ENCODE measurements at places on chromosomes 13 and 19.

GRCh38 chr13:27599845-27600553, 20.3 kb downstream of the LNX2 start:
- no peak for DNase-seq

- DNase-seq = no peak
Measured at GRCh38 chr13:31421756-31422155, 222.0 kb downstream of the B3GLCT start.

DNA sequence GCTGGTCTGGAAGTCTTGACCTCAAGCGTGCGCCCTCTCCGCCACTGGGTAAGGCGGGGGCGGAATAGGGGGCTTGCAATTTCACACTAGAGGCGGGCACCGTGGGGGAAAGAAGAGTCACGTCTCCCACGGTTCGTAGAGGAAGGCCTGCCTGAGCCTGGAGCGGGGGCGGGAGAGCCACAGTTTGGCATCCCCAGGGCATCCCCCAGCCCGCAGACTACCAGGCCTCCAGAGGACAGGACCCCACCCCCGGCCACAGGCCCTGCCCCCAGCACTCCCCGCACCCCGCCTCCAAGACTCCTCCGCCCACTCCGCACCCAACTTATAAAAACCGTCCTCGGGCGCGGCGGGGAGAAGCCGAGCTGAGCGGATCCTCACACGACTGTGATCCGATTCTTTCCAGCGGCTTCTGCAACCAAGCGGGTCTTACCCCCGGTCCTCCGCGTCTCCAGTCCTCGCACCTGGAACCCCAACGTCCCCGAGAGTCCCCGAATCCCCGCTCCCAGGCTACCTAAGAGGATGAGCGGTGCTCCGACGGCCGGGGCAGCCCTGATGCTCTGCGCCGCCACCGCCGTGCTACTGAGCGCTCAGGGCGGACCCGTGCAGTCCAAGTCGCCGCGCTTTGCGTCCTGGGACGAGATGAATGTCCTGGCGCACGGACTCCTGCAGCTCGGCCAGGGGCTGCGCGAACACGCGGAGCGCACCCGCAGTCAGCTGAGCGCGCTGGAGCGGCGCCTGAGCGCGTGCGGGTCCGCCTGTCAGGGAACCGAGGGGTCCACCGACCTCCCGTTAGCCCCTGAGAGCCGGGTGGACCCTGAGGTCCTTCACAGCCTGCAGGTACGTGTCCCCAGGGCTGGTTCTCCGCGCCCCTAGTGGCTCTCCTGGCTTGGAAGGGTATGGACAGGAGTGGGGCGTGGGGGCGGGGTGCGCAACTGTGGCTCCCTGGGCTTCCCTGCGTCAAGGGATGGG, at the start of gene ANGPTL4:
Gene ANGPTL4 (plus strand): TSS at position 353 of the 969 bp plus-strand sequence. CDS start 167 bp downstream, at position 520.
- DNase-seq = peak; percentile 50

GRCh38 chr13:99985886-99986527, 4.4 kb downstream of the ZIC2 start:
- no peak for DNase-seq

- no peak for DNase-seq
Measured at GRCh38 chr19:1274852-1275259, 474 bp upstream of the FAM174C start.

DNA sequence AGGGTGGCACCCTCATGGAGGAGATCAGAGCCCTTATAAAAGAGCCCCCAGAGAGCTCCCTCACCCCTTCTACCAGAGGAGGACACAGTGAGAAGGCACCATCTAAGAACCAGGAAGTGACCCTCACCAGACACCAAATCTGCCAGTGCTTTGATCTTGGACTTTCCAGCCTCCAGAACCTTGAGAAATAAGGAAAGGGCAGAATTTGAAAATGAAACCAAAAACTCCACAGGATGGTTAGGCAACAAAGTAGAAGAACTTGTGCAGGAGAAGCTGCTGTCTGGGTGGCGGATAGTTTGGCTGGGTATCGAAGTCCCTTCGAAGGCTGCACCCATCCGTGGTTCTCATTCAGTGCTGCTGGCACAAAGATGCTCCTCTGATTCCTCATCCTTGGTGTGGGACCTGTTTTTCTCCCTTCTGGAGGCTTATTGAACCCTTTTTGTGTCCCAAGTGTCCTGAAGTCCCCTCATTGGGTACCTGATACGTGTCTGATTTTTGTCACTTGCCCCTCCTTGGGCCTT, 130.8 kb downstream of the KDM4B start:
- DNase-seq = no peak

GRCh38 chr13:113211774-113212173, 2.4 kb downstream of the CUL4A start:
- DNase-seq = no peak

DNA sequence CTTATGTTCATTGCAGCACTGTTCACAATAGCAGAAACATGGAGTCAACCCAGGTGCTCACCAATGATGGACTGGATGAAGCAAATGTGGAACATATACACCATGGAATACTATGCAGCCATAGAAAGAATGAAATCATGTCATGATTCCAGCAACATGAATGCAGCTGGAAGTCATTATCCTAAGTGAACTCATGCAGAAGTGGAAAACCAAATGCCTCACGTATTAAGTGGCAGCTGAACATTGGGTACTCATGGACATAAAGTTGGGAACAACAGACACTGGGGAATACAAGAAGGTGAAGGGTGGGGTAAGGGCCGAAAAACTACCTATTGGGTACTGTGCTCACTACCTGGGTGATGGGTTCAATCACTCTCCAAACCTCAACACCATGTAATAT, 915.9 kb downstream of the UQCRFS1 start:
- DNase-seq = no peak

- DNase-seq = no peak
Measured at GRCh38 chr13:19052180-19052579, 129.4 kb downstream of the TUBA3C start.

- DNase-seq = no peak
Measured at GRCh38 chr13:30329009-30329585, 21.7 kb upstream of the KATNAL1 start.
